ENCODE measurements at places on chromosomes 6 and 20.

DNA sequence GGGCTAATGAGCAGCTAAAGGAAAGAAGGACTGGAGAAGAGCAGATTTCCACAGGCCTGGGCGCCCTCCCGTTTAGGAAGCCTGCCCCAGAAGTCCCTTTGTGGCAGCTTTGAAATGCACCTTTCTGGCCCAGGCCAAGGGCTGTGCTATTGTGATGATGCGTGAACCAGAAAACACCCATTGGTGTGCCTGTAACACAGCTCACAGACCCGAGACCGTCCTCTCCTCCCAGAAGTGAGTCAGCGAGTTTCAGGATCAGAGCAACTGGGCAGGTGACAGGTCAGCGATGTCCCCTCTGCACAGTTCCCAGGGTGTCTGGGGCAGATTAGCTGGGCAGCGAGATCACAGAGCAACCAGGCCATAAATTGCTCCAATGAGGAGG, 71.9 kb upstream of the SULF2 start:
- no peaks in the 10 kb centered on the region for H3K4me1 ChIP-seq
- peaks cover 3% of the 10 kb centered on the region for H3K27me3 ChIP-seq
- no peak overlapping the region for H3K27ac ChIP-seq
- DNase-seq, result no peak
- H3K4me3 ChIP-seq, result no peak overlapping the region

DNA sequence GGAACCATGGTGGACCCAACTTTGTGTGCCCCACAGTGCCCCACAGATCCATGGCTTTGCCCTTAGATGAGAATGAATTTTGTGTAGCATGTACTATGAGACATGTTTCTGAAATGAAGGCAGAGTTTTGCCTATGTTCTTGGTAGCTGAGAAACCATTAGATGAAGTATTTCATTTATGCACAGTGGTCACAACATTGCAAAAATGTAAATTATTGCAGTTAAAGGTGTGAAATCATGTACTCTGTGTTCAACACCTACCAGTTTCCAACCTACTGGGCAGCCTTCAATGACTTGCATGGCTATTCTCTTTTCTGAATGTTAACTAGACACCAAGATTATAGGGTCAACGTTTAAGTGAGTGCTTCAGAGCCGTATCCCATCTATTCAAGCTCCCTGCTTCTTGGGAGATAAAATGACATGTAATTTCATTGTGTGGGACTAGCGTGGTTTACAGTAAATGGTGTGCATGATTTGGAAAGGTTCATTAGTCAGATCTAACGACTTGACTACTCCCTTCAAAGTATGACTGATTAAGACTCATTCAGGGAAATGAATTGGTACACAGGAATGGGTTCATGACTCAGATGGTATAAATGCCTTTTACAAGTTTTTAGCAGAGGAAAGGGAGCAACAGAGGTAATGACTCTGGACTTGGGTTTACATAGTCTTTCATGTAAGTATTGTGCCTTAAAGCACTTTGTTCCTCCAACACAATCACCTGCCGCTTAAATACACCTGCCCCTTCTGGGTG, 106.1 kb upstream of the AKIRIN2 start:
- H3K27me3 ChIP-seq, result peaks cover 15% of the 10 kb centered on the region
- H3K4me1 ChIP-seq, result no peaks in the 10 kb centered on the region
- DNase-seq, result no peak
- no peak overlapping the region for H3K27ac ChIP-seq

DNA sequence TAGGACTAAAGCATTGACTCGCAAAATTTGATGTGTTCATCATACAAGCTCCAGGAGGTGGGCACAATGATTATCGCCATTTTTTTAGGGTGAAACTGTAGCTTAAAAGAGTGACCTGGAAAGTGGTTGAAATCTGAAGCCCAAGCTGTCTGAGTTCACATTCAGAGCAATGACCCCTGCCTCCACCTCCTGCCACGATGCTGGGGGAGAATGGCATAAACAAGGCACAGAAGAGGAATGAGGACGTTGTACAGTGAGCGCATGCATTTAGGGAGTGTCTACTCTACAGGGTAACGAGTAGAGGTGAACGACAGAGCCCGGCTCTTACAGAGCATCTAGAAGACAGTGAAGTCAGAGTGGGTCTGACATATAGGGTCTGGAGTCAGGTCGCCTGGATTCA, 37.2 kb downstream of the CNKSR3 start:
- H3K27me3 ChIP-seq, result no peaks in the 10 kb centered on the region
- H3K36me3 ChIP-seq, result no peaks in the 10 kb centered on the region
- DNase-seq, result no peak
- no peak overlapping the region for H3K27ac ChIP-seq

DNA sequence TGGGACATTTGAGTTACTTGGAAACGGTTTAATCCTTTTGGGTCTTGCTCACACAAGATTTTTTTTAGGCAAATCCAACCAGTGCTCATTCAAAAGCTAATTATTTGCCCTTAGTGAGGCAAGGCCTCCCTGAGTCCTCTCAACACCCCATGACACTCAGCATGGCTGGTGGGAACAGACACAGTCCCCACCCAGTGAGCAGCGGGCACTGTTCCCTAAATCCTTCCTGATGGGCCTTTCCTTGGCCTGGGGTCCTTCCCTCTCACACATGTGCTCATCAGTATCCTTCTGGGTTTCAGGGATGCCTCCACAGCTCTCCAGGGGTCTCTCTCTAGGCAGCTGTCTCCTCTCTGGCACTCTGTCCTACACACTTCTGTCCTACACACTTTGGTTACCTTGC, 28.0 kb downstream of the PLAGL2 start:
- no peaks in the 10 kb centered on the region for H3K27me3 ChIP-seq
- no peak overlapping the region for H3K27ac ChIP-seq
- no peaks in the 10 kb centered on the region for H3K4me1 ChIP-seq

GRCh38 chr6:12899046-12899833, 182.7 kb downstream of the PHACTR1 start:
- H3K4me1 ChIP-seq, result no peaks in the 10 kb centered on the region
- no peak overlapping the region for H3K27ac ChIP-seq
- DNase-seq, result no peak
- no peak overlapping the region for H3K4me3 ChIP-seq
- peaks cover 14% of the 10 kb centered on the region for H3K27me3 ChIP-seq
